ENCODE measurements at places on chromosomes 4 and X.
A peak's percentile ranks its signal among the peaks of the same experiment; 100 is the strongest.

DNA sequence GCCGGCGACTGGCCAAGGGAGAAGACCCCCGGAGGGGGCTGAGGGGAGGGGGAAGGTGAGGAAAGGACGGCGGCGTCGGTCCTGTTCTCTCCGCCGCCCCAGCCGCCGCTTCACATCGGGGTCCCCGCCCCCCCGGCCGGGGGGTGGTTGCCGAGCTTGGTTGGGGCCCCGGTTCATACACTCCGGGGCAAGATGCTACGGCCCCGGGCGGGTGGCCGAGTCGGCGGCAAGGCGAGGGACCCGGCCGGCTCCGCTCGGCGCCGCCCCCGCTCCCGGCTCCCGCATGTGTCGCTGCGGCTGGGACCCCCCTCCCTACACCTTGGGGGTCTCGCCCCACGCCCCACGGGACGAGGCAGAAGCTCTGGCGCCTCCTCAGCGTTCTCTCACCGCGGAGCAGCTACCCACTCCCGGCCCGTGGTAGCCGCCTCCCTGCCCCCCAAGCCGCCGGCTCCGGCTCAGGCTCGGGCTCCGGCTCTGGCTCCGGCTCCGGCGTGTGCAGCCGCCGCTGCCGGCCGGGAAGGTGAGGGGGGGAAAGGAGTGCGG, 461 bp downstream of the FBXW7 start:
- DNase-seq: peak; percentile 19

DNA sequence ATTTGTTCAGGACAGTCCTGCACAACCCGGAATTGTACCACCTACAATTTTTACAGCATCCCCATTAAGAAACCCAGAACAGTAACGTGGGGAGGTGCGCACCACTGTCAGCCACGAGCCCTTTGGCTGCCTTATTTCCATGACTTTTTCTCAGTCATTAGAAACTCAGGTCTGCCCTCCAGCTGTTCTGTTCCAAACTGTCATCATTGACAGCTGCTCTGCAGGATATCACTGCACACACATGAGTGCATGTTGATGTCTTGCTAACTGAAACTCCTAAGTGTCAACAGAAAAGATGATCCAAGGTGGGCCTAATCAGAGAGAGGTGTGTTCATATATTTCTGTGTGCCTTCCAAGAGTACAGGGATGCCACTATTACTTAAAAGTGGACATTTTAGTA, 123.4 kb downstream of the PARM1 start:
- no peak for DNase-seq

DNA sequence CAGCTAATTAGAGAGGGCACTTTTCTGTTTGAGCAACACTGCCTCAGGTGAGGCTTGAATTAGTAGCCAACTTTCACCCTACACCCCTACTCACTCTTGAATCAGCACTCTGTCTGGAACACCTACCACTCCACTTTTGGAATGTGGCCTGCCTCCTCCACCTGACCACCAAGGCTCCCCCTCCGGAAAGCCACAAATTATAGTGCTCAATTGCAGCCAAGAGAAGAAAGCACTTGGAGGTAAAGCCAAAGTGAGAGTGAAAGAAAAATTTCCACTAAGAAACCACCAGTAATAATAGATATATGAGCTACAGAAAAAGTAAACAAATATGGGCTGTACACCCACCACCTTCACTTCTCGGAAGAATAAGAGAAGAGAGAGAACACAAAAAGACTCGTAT, 41.1 kb downstream of the PPP3CA start:
- no peak for DNase-seq

DNA sequence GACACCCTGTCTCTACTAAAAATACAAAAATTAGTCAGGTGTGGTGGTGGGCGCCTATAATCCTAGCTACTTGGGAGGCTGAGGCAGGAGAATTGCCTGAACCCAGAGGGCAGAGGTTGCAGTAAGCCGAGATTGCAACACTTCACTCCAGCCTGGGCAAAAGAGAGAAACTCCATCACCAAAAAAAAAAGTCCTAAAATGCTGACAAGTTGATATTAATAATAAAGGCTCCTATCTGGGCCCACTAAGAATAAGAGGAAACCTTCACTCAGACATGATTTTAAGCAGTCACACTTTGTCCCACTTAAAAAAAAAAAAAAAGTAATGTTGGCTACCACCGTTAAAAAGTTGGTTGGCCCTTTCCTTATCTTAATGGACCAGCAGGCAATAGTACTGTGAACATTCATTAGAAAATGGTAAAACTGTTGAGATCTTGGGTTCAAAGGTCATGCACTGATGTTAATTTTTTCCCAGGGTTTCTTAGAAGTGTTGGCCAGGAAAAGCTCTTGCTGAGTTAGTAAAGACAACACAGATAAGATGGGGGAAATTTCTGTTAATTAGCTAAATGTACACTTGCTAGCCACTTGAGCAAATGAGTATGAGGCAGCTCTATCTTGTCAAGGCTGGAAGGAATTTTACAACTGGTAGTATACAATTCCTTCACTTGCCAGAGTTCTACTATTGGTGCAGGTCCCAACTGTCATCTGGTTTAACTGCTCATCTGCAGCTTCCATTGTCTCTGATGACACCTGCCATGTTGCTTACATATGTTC, 43.6 kb upstream of the BMP2K start:
- DNase-seq: no peak

DNA sequence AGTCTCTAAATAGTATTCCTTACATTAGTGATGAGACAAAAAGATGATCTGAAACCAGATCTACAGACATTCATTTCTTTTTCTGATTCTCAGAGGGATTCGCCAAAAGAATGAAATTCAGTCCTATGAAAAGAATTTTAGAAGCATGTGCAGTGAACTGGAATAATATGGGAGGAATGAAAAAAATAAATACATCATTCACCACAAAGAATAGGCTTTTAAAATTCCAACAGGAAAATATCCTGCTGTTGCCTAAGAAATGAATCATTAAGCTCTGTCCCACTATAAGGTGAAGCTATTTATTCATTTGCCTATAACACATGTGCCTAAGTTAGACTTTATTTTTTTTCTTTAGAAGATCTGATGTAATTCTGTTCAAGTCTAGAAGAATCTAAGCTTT, 165.9 kb downstream of the IL15 start:
- no peak for DNase-seq

DNA sequence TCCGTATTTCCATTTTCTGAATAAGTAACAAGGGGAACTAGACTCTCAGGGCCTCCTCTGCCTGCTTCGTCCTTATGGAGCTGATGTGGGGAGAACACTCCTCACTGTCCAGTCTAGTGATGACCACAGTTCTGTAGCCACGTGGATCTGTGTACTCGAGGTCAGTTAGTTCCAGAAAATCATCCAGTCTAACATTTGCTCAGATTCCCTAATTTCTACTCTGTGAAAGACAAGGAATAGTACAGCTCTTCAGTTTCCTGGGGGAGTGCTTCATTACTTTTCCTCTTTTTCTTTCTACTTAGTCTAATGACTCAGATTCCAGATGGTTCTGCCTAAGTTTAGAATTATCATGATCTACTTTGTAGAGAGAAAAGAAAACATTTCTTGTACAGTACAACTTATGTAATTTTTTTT, 82.6 kb downstream of the SORBS2 start:
- DNase-seq: no peak

GRCh38 chrX:16278927-16279326, 111.6 kb downstream of the MAGEB17 start:
- no peak for DNase-seq

Data from activated T-cell treated with anti-CD3 and anti-CD28 coated beads for 1 hour (primary cell).